Stimulated activated CD4-positive, alpha-beta T cell treated with anti-CD3 and anti-CD28 coated beads, Interleukin-4, amount 100 ng/mL, for 48 hours (primary cell): ENCODE measurements at places on chromosomes 3 and 15.

- DNase-seq, result no peak
These were observed 200.8 kb upstream of the C2CD4B start for GRCh38 chr15:62365795-62366442.

DNA sequence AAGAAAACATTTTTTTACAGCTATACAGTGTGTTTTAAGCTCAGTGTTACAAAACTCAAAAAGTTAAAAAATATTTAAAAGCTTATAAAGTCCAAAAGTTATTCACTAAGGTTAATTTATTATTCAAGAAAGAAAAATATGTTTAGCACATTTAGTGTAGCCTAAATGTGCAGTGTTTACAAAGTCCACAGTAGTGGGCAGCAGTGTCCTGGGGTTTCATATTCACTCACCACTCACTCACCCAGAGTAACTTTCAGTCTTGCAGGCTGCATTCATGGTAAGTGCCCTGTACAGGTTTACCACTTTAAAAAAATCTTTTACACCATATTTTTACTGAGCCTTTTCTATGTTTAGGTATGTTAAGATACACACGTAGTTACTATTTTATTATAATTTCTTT lies 300.2 kb upstream of the TRIM42 start:
- DNase-seq, result no peak

DNA sequence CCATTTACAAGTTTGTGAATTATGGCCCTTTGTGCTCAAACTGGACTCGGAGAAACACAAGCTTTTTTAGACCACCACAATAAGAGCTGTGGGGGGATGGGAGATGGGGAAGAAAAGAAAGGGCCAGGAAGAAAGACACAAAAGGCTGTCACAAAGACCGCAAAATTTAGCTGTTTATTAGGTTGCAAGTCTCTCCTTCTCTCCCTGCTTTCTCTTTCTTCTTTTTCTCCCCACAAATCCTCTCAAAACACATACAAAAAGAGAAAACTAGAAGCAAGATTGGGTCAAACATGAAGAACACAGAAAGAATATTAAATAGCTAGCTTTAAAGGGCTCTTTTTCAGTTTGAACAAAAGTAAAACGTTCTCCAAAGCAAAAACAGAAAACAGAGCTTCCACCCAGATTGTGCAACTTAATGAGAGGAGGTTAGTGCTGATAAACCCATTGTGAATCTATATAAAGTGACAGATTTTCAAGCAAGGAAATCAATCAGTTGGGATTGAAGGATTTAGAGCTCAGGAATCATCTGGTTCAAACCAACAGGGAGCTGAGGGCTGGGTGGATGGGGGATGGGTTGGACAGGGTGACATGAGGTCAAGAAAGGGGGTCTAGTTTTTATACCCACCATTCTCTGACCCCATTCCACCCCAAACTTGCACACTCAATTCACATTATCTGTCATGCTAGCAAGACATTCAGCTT lies 87.3 kb downstream of the DHX30 start:
- no peak for DNase-seq

GRCh38 chr3:148643389-148643840 lies 54.3 kb upstream of the AGTR1 start:
- no peak for DNase-seq

DNA sequence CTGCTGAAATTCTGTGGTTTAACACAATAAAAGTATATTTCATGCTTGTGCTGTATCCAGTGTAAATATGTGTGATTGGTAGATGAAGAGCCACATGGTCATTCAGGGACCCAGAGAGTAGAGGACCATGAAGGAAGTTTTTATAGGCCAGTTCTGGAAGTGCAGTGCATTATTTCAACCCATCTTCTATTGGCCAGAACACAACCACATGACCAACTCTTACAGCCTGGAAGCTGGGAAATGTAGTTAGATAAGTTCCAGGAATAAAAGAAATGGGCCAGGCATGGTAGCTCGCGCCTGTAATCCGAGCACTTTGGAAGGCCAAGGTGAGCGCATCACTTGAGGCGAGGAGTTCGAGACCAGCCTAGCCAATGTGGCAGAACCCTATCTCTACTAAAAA lies 21.4 kb upstream of the PRTG start:
- no peak for DNase-seq

DNA sequence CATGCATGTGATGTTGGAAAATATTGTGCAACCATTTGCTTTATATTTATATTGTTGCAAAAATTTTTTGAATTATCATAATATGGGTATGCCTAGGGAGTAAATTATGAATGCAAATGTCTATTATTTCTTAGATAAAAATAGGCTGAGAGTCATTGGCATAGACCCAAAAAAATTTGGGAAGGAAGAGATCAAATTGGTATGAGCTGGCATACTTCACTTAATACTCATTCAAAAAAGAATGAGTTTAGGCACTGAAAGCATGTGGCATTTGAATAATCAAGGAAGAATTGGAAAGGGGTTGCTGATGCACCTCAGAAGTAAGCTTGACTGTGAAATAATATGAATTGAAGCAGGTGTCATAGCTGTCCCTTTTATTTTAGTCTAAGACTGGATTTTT lies 764.0 kb upstream of the DPPA4 start:
- DNase-seq, result no peak

GRCh38 chr15:100394736-100395440 lies 53.1 kb upstream of the ADAMTS17 start:
- DNase-seq, result no peak

DNA sequence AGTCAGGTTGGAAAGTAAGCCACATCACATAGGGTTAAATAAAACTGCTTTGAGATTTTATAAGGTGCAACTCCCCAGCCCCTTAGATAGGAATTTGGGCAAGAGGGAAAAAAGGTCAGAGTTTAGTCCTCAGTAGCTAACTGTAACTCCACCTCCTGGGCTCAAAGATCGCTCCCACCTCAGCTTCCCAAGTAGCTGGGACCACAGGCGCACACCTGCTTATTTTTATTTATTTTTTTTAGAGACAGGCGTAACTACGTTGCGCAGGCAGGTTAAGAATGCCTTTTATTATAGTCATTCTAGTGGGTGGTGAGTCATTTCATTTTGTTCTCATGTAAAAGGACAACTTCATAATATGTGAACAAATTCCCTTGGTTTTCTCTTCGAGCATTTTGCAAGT lies 14.7 kb downstream of the TM2D3 start:
- DNase-seq, result no peak

- no peak for DNase-seq
These were observed 41.0 kb upstream of the PRICKLE2 start for GRCh38 chr3:64266065-64266931.

DNA sequence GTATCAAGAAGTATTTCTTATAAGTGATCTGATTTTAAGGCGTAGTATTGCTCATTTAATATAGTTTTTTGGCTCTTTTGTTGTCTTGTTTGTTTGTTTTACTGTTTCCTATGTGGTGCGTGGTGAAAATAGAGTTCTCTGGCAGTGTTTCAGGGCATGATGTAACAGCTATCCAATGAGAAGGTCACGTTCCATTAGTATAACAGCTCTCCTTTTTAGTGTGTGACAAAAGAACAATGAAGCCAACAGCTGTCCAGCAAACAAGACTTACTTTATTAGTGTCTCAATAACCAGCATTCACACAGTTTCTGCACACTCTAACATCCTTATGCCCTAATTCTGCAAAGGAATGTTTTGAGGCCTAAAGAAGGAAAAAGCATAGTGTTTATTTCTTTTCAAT lies 127.9 kb downstream of the SLC25A26 start:
- no peak for DNase-seq

GRCh38 chr3:75906555-75907112 lies 121.3 kb upstream of the ZNF717 start:
- DNase-seq, result no peak

DNA sequence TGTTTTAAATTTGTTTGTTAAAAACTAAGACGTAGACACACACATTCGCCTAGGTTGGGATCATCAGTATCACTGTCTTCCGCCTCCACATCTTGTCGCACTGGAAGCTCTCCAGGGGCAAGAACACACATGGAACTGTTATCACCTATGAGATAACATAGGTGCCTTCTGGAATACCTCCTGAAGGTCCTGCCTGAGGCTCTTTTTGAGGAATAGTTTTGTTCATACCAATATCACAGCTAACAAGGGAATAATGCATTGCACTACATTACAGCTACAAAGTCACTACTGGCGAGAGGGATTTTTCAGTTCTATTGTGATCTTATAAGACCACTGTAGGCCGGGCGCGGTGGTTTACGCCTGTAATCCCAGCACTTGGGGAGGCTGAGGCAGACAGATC lies 29.9 kb downstream of the ZWILCH start:
- no peak for DNase-seq

GRCh38 chr15:71768184-71768583 lies 42.2 kb upstream of the NR2E3 start:
- DNase-seq, result no peak

DNA sequence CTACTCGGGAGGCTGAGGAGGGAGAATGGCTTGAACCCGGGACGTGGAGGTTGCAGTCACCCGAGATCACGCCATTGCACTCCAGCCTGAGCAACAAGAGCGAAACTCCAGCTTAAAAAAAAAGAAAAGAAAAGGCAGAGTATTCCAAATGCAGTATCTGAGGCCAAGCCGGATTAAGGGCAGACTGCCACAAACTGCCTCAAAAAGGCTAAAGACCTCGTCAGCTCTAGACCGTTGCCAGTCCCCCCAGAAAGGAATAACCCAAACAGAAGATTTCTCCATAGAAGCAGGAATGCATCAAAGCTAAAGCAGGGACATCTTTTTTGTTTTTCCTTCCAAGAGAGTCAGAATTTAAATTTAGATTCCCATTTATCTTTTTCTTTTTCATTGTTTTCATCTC lies 72.9 kb downstream of the TM4SF4 start:
- DNase-seq, result no peak

DNA sequence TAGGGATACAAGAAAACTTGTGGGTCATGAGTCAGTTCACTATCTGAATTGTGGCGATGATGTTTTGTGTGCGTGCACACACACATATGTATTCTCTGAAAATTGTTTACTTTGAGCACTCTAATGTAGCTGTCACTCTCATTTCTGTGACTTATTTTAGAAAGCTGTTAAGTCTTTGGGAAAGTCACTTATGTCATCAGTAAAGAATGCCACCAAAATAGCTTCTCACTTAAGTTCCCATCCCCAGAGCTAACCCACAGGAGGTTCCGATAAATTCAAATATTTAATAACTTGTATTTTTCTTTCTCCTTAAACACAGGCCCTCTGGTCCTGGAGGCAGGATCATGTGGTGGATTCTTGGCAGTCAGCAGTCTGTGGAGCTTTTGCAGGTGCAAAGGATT lies 138.3 kb downstream of the LRIG1 start:
- no peak for DNase-seq

DNA sequence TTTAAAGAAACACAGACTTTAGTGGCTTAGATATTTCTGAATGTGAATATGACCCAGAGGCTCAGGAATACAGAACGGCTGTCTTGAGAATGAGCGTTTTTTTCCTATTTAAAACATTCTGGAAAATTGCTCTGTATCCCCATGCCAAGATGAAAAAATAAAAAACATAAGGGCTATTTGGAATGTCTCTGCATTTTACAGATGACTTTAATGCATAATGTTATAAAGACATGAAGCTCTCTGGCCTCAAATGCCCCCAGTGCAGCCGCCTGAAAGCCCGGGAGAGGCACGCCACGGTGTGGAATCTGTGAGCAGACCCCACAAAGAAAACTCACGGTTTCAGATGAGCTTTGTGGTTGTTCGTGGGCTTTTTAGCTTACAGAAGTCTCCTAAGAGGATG lies 322.5 kb upstream of the ICE2 start:
- no peak for DNase-seq

DNA sequence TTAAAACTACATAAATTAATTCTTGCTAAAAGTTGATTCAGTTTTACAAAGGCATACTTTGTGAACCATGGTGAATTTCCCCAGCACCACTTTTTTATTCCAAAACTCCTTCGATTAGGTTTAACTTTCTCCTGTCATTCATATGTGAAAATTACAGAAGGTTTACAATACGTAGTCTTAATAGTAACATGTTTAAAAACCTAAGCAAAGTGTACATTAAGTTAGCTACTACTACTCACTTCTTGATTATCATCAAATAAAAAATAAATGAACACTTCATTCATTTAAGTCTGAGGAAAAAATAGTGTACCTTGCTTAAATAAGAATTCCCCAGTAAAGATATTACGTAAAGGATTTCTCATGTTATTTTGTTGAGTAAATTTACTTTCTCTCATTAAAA lies 38.6 kb downstream of the DCUN1D1 start:
- DNase-seq, result no peak

DNA sequence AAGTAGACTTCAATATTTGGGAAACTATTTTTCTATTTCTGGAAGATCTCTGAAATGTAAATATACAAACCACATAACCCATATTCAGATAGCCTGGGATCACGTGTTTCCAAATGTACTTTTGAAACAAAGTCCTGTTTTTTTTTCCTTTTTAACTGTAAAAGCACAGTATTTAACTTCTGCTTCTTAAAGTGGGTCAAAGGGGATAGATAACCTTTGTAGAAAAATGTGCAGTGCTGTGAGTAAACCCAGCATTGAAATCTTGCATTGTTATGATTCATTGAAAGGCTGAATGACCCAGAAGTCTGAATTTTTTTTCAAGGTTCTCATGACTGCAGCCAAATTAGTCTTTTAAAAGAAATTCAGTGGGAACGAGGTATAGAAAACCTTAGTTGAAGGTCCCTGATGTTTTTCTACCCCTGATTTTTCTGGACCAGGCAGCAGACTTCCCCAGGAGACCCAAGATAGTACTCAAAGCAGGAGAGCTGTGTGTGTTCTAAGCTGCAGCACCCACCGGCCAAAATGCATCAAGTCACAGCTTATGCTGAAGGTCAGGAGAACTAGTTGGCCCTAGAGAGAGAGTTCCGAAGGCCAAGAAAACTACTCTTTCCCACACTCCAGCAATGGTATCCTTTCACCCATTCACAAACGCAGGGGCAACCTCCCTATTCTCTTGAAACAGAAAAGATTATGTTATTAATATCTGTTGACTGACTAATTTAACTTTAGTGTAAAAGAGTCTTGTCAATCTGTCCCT lies 43.6 kb upstream of the APH1B start:
- no peak for DNase-seq
